CD14-positive monocyte (primary cell): ENCODE measurements at places on chromosomes 6 and 20.
A peak's percentile ranks its signal among the peaks of the same experiment; 100 is the strongest.

DNA sequence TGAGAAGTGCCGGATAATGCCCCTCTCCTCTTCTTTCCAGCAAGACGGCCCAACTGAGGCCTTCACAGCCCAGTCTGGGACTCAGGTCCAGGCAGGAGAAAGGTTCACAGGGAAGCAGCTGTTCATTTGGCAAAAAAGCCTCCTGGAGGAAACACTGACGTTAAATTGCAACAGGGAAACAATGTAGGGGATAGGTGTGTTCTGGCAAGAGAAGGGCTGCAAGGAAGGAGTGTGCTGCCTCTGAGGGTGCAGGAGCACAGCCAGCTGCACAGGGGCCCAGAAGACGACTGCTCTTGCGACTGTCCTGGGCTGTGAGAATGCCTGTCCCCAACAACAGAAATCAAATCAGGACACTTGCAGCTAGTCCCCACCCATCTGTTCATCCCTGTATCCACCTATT is 70.6 kb upstream of the PMEPA1 start:
- DNase-seq, result no peak

DNA sequence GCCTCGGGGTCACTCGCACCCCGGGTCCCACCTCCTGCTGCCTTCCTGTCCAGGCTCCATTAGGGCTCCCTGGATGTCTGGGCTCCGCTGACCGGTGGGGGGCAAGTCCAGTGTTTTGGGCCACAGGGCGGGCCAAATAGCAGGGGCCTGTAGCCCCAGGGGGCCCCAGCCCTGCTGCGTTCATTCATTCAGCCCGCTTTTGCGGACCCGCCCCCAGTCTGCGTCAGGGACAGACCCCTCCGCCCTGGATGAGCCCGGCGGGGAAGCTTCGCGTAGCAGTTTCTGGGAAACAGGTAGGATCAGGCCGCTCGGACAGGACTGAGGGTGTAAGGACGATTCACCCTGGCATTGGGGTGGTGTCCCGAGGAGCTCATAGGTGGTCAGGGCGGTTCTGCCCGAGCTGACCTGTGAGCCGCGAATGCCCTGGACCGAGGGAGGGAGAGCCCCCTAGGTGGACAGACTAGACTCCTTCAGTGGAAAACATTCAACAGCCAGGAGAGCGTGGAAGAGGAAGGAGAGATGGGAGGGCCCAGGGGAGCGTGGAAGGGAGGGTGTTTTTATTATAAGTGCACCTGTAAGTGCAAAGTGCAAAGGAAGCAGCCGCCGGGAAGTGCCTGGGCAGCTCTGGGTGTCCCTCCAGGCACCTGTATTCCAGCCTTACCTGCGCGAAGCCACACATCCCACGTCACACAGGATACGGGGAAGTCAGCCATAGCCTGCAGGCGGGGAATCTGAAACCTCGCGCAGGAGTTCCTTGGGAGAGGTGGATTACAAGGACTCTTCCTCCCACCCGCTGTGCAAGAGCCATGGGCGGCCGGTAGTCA is 662 bp downstream of the ENTPD6 start:
- DNase-seq, result peak; percentile 19

- DNase-seq, result no peak
Measured at GRCh38 chr6:106473812-106474211, 113.3 kb downstream of the CRYBG1 start.

- no peak for DNase-seq
Measured at GRCh38 chr20:15109494-15109893, 772.1 kb upstream of the FLRT3 start.

DNA sequence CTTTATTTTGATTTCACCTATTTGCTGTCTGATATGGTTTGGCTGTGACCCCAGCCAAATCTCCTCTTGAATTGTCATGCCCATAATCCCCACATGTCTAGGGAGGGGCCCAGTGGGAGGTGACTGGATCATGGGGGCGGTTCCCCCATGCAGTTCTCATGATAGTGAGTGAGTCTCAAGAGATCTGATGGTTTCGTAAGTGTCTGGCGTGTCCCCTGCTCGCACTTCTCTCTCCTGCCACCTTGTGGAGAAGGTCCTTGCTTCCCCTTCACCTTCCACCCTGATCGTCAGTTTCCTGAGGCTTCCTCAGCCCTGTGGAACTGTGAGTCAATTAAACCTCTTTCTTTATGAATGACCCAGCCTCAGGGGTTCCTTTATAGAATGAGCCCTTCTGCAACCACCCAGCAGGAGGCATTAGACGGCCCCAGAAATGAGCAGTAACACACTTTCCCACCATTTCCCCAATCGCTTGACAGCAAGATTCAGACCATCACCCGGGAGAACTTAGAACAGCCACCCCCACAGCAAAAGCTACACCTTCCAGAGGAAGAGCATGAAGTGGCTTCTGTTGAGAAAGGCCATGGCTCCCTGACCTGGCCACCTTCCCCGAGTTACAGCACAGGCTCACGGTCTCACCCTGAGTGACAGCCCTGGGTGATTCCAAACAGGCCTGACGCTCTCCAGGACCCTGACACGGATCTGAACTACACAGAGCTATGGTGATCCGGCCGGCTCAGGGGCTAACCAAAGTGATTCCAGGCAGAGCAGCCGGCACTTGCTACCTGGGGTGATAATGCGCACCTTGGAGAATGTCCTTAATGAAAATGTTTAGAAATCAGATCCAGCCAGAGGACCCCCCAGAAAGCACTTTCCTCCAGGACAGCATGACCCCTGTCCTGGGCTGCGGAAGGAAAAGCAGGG is 131.2 kb upstream of the CDH4 start:
- peak; percentile 60 for DNase-seq

- DNase-seq, result no peak
Measured at GRCh38 chr6:77136086-77136485, 327.2 kb downstream of the HTR1B start.
